ENCODE measurements at places on chromosomes 4 and X.
A peak's percentile ranks its signal among the peaks of the same experiment; 100 is the strongest.

GRCh38 chr4:56990109-56990905 lies 11.6 kb downstream of the POLR2B start:
- DNase-seq: peak; percentile 48

- DNase-seq: no peak
Measured at GRCh38 chr4:108849611-108850168, 86.8 kb upstream of the ETNPPL start.

GRCh38 chr4:186765138-186765537 lies 41.5 kb upstream of the FAT1 start:
- DNase-seq: no peak

DNA sequence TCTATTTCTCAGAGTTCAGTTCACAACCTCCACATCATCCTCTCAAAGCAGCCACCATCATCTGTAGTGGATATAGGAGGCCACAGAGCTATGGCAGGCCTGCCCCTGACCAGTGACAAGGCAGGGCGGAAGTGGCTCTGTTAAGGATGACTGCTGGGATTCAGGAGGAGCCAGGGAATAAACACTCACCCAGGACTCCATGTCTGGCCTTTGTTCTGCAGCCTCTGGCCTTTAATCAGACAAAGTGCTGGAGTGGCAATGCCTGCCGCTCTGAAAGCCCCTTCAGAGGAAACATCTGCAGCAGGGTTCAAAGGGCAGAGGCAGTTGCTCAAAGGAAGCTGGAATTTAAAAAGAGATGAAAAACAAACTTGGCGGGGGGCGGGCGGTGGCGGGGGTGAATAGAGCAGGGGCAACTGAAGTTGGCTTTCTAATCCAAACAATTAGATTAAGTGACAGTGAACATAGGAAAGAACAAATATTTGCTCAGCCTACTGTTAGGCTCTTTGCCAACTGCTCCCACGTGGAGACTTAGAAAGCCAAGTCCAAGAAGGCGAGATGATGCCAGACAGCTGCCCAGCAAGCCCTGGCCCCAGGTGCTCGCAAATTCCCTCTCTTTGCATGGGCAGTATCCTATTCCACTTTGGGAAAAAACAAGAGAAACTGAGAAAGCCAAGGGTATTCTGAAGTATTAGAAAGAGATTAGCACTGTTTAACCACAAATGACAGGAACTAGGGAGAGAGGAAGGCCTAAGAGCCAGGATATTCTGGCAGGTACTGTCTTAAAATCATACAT lies 5.5 kb downstream of the MPP1 start:
- DNase-seq: peak; percentile 26

GRCh38 chr4:61886131-61886530 lies 686.0 kb downstream of the ADGRL3 start:
- no peak for DNase-seq

- DNase-seq: no peak
Measured at GRCh38 chr4:150931796-150932195, 83.3 kb downstream of the LRBA start.

DNA sequence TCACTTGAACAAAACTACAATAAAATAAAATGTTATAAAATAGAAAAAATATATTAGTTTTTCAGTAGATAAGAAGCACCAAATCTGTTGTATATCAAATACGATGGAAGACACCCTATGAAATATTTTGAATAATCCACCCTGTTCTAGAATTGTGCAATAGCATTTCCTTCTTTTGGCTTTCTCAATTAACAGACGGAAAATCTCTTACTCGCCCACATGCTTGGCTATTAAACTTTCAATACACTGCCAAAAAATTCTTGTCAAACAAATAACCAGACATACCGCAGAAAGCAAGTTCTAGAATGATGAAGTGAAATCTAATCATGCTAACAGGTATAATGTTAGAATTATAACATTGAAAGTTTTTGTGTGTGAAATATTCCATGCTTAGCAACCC lies 671.6 kb upstream of the SLIT2 start:
- DNase-seq: no peak

DNA sequence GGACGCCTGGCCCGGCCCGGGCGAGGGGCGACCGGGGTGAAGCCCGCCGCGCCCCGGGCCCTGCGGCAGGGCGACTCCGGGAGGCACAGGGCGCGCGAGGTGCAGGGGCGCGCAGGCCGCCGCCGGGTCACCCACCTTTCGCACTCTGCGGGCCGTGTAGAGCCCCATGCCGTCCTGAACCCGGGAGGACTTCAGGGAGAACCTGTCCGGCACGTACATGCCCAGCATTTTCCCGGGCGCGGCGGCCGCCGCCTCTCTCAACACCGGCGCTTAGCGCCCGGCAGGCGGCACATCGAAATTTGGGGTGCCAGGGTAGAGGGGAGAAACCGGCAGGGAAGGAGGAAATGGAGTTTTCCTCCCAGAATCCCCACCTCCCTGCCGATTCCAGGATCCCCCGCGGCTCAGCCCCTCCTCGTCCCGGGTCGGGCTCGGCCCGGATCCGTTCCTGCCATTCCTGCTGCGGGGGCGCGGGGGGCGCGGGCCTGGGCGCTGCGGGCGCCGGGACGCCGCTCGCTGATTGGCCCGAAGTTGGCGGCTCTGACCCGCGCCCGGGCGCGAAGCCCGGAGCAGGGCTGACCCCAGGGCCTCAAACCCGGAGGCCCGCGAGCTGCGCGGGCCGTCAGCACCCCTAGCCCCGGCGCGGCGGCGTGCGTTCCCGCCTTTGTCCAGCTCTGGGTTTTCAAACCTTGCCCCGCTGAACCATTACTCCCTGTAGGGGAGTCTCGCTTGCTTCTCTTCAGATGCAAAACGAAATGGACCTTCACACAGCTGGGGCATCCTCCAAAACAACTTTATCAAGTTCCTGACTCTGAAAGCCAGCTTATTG lies at the start of gene PRDM5:
Gene PRDM5, minus strand, starts transcription at position 346 of the 826 bp plus-strand sequence. Its CDS starts 118 bp downstream, at position 228.
- DNase-seq: peak; percentile 76

DNA sequence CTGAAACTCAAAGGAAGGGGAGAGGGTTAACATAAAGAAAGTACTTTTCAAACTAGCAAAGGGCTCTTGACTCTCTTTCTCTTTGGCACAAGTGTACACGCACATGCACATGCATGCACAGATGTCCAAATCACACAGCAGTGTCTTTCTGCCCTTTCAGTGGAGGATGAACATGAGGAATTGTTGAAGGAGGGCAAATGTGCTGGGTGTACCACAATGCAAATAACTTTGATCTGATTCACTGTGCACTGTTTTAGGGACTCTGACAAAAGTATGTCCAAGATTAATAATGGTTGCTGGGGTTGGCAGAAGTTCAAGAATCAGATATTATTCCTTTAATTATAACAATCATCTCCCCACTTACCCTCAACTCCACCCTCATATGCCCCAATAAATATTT lies 93.8 kb downstream of the GPC4 start:
- no peak for DNase-seq

DNA sequence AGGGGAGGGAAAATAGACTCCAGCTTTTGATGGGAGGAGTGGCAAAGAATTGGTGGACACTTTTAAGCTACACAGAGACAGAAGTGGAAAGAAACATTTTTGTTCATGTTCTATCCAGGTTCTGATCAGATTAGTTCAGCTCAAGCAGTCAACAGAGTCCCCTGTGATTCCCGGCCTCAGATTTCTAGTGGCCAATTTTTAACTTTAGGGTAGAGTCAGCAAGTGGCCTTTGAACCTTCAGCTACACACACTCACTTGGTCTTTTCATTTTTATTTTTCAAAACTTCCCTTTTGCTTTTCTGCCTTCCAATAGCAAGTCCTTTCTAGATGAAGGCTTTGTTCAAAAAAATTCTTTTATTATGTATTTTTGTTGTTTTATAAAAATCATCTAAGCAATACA lies 169.2 kb upstream of the RPS6KA3 start:
- DNase-seq: no peak

DNA sequence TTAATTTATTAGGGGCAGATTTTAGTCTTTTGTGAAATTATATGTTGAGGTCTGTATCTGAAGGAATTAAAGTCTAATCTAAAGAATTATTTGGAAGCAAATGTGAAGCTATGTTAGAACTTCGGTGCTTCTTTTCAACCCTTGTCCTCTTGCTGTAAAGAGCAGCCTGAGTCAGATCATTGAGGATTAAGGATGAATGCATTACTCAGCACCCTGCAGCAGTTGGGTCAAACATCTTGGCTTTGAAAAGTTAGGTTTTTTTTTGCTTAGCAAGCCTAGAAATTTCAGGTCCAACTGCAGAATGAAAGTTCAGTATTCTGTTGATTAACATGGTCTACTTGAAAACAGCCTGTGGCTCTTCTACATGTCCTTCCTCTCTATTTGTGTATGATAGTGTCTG lies 57.6 kb downstream of the SLC4A4 start:
- no peak for DNase-seq

- DNase-seq: no peak
Measured at GRCh38 chr4:95909211-95909610, 69.3 kb downstream of the PDHA2 start.

- DNase-seq: no peak
Measured at GRCh38 chrX:112874614-112875013, 34.0 kb upstream of the AMOT start.

DNA sequence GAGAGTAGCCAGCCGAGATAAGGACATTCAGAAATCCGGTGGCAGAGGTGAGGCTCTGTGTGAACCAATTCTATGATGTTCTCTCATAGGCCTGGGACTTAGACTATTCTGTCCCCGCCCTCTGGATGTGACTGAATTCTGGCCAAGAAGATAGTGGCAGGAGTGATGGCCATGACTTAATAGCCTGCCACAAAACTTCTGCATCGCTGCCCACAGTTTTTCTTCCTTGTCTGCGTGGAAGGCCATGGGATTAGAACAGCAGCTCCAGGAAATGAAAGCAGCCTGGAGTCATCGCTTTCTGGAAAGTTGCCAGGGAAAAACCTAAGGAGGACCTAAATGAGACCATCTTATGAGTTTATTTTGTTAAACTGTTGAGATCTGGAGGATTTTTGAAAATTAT lies 134.7 kb downstream of the F11 start:
- no peak for DNase-seq

GRCh38 chrX:112695494-112695893 lies 15.8 kb upstream of the LHFPL1 start:
- no peak for DNase-seq

GRCh38 chr4:157803845-157804521 lies 368.8 kb downstream of the GASK1B start:
- no peak for DNase-seq

DNA sequence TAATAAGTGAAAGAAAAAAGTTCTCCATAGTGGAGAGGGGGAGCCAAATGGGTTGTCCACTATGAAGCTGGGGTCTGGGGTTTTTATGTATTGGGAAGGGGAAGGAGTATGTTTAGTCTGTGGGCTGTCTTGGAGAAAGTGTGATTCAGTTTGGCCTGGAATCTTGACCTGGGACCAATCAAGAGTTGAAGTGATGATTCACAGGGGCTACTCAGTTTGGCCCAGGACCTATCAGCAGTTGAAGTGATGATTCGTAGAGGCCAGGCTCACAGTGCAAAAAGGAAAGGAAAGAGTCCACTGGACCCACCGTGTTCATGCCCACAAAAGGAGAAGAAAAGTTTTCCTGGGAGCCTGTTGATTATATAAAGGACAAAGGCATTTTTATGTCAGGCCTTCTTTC lies 47.3 kb upstream of the RAB9B start:
- DNase-seq: peak; percentile 3

GRCh38 chr4:72112514-72113156 lies 80.8 kb downstream of the NPFFR2 start:
- peak; percentile 91 for DNase-seq

DNA sequence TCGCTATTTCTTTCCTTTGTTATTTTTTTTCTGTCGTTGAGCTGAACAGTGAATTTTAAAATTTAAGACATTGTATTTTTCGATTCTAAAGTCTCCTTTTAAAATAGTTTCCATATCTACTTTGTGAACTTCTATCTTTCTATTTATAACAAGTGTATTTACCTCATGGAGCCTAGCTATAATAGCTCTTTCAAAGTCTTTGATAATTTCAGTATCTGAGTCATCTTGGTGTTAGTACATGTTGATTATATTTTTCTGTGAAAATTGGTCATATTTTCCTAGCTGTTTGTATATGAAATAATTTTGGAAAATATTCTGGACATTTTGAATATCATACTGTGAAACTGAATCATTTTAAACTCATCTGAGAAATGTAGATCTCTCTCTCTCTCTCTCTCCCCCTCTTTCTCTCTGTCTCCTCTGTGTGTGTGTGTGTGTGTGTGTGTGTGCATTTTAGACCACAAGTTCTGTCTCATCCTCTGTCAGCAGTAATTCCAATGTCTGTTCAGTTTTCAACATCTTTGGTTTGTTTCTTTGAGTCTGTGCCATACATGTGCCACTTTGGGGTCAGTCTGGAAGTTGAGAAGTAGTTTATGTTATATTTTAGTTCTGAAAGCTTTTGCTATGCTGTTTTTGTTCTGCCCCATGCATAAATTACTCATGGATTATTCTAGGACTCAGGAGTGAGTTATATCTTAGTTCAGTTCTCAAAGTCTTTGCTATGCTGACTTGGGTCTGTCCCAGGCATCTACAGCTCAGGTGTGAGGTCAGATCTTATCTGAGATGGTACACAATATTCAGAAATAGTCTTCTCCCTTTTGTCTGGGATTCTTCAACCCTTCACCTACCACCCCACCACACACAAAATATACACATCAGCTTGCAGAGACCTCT lies 366.4 kb upstream of the CASK start:
- DNase-seq: no peak

- no peak for DNase-seq
Measured at GRCh38 chr4:32206756-32207155, 1486.6 kb downstream of the PCDH7 start.

DNA sequence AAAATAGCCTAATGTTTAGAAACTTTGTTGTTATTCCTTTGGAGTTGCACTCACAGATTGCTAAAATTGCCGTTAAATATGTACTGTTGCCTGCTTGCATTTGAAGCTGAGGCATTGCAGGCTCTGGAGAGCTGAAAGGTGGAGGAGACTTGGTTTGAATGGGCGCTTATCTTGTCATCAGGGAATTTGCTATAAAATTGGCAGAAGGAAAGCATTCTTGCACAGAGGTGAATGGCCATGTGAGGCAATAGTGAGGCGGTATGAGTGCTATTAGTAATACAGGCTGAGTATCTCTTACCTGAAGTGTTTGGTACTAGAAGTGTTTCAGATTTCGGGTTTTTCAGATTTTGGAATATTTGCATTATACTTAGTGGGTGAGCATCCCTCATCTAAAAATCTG lies 41.3 kb downstream of the TRAPPC11 start:
- DNase-seq: no peak

DNA sequence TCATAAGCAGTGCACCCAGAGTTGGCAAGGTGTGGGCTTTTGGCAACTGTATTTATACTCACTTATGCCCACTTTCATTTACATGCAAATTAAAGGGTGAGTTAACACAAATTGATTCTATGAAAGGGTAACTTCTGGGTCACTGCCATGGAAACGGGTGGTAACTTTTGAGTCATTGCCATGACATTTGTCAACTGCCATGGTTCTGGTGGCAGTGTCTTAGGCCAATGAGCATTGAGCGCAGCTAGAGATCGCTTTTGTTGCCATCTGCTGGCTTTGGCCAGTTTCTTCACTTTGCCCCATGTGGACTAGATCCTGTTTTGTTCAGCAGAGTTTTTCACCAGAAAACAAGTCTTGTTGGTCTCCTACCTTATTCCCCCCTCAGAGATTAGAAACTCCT lies 170.8 kb upstream of the NUDT6 start:
- DNase-seq: peak; percentile 23

- DNase-seq: peak; percentile 36
Measured at GRCh38 chrX:9912351-9913145, 54.6 kb upstream of the CLDN34 start.
